Activated CD4-positive, alpha-beta T cell treated with anti-CD3 and anti-CD28 coated beads, Interleukin-2, amount 50 U/mL, for 4 hours (primary cell): ENCODE measurements at places on chromosomes 16 and 17.

DNA sequence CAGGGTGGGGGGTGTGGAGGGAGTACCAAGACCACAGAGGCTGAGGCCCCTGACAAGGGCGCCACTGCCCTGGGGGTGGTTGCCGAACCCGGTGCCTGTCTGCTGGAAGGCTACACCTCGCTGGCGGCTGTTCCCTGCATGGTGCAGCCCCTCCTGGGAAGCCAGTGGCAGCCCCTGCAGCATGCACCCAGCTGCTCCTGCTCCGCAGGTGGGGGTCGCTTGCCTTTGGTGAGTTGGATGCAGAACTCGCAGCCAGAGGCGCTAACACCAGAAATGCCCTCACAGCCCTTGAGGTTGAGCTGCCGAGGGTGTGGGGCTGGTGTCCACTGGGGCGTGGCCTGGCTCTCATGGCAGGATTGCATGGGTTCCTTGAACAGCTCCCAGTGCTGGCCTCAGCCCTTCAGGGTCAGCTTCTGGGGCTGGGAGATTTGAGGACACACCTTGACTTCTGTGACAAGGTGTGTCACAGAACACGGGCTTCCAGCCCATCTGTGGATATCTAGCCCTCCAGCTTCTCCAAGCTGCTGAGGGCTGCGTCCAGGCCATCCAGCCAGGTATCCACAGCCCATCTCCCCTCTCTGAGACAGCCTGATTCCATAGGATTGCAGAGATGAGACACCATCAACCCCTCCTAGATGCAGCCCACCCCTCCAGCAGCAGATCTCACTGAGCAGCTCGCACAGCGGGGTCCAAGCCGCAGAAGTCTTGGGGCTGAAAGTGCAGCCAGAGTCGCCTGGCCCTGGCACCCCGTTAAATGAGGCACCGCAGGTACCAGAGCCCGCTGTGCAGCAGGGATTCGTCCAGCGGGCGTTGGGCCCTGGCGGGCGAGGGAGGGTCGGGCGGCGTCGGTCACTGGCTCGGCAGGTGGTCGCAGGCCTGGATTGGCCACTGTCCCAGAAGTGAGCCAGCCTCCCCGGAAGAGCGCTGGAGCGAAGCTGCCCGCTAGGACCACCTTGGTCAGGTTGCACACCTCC, 586.3 kb downstream of the KCNJ18 start:
- no peak for DNase-seq

DNA sequence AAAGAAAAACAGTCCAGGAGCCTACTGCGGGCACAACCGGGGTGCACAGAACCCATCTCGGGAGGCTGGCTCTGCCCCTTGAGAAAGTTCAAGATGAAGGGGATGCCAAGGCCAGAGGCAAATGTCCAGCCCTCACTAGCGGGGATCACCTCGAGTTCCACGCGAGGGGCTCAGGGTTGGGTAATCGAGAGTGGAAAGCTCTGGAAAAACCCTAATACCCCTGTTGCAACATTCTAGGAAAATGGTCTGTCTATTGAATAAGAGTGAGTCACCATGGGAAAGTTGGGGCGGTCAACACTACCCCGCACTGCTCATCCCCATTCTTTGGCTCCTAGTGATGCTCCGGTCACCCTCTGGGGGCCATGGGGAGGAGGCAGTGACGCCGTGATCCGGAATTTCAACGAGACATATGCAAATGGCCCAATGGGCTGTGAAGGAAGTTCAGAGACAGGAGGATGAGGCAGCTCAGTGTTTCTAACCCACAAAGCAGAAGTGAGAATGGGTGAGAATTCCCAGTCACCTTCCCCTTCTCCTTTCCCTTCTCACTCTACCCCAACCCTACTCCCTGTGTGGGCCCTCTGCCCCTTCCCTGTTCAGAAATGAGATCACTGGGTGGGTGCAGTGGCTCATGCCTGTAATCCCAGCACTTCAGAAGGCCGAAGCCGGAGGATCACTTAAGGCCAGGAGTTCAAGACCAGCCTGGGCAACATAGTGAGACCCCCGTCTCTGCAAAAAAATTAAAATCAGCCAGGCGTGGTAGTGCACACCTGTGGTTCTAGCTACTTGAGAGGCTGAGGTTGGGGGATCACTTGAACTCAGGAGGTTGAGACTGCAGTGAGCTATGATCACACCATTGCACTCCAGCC, 22.4 kb downstream of the SOCS3 start:
- DNase-seq: no peak

DNA sequence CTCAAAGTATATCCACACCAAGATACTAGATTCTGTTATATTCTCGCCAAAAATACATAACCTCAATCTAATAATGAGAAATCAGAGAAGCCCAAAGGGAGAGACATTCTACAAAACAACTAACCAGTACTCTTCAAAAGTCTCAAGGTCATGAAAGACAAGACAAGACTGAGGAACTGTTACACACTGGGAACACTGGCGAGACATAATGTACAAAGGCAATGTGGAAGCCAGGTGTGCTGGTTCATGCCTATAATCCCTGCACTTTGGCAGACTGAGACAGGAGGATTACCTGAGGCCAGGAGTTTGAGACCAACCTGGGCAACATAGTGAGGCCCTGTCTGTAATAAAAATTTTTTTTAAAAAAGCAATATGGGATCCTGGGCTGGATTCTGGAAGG, 85.9 kb downstream of the SPAG9 start:
- DNase-seq: no peak

DNA sequence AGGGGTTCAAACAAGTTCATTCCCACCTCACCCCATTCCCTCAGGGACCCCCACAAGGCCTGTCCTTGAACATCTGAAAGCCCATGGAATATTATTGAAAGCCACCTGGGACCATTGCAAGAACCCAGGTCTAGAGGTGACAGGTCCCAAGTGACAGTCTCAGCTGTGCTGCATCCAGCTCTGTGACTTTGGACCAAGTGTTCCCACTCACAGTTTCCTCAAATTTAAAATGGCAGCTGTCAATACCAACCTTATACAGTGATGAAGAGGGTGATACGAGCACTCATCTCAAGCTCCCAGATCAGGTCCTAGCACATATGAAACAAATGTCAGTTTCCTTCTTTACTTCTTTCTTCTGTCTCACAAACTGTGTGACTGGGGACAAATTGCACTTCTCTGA, 9.1 kb downstream of the ERAL1 start:
- DNase-seq: no peak

GRCh38 chr16:3655030-3655395, 522 bp downstream of the DNASE1 start:
- DNase-seq: no peak

DNA sequence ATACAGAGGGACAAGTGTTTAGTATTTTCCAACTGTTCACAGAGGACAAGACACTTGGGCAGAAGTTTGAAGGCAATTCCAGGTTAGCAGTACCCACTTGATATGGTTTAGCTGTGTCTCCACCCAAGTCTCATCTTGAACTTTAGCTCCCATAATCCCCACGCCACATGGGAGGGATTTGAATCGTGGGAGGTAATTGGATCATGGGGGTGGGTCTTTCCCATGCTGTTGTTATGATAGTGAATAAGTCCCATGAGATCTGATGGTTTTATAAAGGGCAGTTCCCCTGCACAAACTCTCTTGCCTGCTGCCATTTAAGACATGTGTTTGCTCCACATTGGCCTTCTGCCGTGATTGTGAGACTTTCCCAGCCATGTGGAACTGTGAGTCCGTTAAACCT, 668.9 kb downstream of the MAF start:
- no peak for DNase-seq

DNA sequence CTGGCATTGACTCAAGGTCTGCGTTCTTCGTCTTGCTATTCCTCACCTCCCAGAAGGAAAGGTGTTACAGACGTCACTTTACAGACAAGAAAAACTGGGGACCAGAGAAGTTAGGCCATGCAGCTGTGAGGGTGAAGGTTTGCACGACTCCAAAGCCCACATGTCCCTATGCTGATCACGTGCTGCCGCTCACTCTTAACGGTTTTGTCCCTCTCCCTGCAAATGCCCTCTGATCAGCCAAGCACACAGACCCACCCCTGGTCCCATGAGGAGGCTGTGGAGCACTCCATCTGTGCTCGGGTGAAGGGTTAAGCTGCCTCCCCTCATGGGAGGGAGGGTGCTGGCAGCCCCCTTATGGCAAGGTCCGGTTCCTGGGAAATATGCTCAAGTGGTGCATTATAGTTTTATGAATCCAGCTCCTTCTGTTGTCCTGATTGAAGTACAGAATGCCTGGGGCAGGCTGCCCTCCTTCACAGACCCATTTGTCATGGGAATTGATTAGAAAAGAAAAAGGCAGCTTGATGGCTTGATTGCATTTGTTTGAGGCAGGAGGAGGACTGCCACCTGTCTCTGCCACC, 18.8 kb downstream of the CCDC182 start:
- DNase-seq: no peak

DNA sequence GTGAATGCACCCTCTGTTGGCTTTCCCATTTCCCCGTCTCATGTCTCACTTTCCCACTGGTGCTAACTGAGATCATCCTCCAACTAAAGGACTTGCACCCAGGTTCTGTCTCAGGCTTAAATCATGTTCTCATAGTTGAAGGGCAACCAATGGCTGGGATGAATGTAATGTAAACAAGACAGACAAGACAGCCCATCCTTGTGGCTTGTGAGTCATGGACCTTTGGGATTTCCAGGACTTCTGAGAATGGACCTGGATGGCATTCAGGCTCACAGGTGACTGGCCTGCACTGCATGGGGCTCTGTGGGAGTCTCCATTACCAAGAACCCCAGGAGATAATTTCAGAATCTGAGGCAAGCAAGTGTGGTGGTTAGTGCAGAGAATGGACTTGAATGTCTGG, 347.5 kb downstream of the HAPSTR1 start:
- DNase-seq: no peak

GRCh38 chr16:11348737-11349598, 3.7 kb downstream of the RMI2 start:
- no peak for DNase-seq

DNA sequence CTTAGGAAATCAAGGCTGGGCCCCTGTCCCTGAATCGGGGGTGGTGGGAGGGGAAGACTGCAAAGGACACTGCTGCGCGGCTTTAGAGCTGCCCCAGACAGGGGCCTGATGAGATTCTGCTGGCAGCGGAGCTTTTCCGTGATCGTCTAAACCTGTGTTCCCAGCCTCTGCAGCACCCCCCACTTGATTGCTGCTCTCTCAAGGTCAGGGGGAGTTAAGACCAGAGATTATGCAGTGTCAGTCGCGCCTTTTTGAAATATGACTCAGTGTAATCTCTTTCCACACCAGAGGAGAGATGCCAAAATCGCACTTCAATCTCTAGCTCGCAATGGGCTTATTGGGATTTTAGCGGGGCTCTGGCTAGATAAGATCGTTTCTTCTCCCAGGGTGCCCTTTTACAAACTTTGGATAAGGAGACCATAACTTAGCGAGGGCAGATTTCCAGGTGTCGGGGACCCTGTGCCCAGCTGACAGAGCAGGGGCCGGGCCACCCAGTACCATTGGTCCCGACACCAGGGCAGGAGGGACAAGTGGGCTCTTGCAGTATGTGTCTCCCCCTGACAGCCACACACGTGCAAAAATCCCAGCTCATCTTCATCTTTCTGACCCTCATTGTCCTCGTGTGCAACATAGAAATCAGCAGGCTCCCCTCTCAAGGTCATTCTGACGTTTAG, 87.0 kb downstream of the IRX3 start:
- no peak for DNase-seq

GRCh38 chr17:82296511-82297279, 20.7 kb downstream of the CD7 start:
- DNase-seq: no peak

DNA sequence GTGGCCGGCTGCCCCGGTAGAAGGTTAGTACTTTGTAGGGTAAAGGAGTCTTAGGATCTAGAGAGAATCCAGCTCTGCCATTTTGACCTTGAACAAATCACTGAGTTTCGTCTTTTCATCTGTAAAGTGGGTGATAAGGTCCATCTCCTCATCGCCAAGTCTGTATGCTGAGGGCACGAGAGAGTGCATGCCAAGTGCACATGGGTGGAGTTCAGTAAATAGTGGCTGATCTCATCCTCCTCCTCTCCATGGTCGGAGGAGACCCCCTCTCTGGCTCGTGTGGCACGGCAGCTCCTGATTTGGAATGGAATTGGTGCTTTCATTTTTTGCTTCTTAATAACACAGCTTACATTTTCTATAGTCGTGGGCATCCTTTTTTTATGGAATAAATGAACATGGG, 30.7 kb downstream of the MYH3 start:
- no peak for DNase-seq

- no peak for DNase-seq
Measured at GRCh38 chr17:78107457-78107856, 21.1 kb downstream of the TMC6 start.

DNA sequence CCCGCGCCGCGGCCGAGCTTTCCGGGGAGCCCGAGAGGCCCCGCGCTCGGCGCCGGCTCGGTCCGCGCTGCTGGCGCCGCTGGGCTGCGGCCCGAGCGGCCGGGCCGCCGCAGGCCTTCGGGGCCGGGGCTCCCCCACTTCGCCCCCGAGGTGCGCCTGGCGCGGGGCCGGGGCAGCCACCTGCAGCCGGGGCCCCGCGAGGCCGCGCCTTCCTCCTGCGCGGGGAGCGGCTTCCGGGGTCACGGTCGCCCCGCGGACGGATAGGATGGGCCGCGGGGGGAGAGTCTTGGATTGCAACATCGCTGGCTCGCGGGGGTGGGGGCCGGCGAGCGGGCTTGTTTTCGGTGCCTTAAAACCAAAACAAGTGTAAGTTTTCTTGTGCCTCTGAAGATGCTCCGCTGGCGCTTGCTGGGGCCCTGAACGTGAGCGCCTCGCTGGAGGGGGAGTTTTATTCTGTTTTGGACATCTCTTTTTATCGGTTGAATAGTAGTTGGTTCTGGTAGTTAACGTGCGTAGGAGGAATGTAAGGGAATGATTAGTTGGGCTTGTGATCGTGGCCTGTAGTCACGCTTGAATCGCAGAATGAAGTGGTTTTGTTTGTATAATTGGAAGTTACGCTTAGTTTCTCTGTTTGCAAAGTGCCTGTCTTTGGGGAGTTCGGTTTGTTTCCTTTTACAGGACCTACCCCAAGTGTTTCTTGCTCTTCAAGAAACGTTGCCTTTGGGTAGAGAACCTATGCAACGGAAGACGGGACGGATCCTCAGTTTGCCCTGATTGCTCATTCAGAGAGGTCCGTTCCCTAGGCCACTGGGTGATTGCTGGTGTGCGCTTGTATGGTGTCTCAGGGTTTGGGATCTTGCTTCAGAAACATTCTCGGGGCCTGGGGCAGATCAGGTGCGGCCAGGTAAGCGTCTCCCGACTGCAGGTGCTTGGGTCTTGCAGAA, 724 bp downstream of the UBE2I start:
- DNase-seq: no peak
